Activated CD8-positive, alpha-beta memory T cell treated with anti-CD3 and anti-CD28 coated beads for 4 hours (primary cell): ENCODE measurements at places on chromosomes 4 and X.

DNA sequence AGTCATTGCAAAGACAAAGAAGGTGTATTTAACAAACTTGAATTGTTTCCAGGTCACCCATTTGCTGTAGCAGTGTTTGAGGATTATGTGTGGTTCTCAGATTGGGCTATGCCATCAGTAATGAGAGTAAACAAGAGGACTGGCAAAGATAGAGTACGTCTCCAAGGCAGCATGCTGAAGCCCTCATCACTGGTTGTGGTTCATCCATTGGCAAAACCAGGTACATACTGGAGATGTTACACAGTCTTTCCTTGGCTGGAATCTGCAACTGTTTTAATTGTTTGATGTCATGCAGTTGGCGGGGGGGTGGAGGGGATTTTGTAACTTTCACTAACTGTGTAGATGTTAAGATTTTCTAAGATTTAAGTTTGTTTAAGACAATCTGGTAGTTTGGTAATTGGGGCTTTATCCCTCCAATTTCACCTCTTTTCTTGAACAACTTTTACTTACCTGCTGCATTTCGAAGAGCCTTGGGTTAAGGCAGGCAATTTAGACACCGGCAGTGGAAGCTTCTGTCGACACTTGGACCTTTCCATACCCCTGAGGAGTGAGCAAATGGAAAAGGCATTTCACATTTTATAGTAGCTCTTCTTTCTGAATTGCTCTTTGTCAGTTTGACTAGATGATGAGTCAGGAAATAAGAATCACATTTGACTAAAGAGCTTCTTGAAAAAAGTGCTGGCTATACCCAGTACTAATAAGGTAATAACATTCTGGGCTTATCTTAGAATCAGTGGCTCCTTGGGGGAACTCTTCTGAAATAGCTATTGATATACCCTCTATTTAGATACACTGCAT is 67.4 kb downstream of the EGF start:
- DNase-seq: no peak

- no peak for DNase-seq
Measured at GRCh38 chr4:131613824-131614216, 1535.3 kb upstream of the PCDH10 start.

GRCh38 chr4:113783701-113784100 is 22.2 kb upstream of the CAMK2D start:
- DNase-seq: no peak

DNA sequence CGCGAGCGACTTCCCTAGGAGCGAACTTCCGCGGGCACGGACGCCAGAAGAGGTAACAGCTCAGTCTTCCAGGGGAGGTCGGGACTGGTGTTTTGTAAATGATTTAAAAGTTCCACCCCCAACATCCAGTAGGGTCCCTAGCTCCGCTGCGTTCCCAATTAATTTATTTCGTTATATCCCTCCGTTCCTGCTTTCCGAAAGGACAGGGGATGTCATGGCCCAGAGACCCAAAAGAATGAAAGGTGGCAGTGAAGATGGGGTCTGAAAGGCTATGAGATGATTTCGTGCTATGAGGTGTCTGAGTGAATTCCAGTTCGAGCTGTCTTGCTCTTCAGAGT is 373 bp upstream of the SMIM43 start:
- DNase-seq: no peak

GRCh38 chr4:129344058-129344457 is 248.1 kb downstream of the C4orf33 start:
- no peak for DNase-seq

GRCh38 chr4:151659601-151660364 is 101.0 kb downstream of the GATB start:
- DNase-seq: no peak

DNA sequence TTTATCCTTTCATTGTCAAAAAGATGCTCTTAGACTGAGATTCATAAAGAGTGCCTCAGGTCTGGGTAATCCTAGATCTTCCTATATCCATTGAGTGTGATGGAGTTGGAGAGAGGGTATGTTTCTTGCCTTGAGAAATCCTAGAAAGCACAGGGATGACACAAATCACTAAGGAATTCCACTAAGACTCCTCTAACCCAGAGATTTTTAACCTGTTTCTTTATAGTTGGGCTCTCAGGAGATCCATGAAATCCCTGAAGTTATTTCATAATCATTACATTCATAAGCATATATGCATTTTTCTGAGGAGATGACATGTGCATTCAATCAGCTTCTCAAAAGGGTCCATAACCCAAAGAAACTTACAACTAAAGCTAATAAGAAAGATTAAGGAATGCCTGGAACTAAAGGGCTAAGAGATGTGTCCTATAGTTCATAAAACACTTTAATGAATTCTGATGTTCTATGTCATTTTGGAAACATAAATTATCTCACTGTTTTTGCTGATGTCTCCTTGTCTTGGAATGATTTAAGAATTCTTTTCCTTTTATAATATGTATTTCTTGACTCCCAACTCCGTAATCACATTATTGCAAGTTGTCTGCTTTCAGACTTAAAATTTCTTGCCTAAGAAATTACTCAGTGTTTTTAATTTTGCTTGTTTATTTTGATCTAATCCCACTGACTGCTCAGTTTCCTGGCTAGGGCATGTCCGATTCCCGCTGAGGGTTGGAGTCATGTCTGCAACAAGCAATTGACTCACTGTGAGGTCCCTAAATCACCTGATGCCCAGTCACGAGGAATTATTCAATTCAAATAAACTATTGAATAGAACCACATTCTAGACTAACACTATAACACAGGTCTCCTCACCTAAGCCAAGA is 2.8 kb upstream of the AMTN start:
- no peak for DNase-seq
